ENCODE measurements at places on chromosomes 2 and 18. TPM values are rescaled to one million over a fixed set of nuclear protein-coding genes. Genes with fewer than 3 reads are reported as not detected.

GRCh38 chr18:4870177-4870773, 326.8 kb downstream of the AKAIN1 start:
- no peak for DNase-seq

GRCh38 chr2:237170020-237170419, 84.3 kb downstream of the COPS8 start:
- DNase-seq: no peak

DNA sequence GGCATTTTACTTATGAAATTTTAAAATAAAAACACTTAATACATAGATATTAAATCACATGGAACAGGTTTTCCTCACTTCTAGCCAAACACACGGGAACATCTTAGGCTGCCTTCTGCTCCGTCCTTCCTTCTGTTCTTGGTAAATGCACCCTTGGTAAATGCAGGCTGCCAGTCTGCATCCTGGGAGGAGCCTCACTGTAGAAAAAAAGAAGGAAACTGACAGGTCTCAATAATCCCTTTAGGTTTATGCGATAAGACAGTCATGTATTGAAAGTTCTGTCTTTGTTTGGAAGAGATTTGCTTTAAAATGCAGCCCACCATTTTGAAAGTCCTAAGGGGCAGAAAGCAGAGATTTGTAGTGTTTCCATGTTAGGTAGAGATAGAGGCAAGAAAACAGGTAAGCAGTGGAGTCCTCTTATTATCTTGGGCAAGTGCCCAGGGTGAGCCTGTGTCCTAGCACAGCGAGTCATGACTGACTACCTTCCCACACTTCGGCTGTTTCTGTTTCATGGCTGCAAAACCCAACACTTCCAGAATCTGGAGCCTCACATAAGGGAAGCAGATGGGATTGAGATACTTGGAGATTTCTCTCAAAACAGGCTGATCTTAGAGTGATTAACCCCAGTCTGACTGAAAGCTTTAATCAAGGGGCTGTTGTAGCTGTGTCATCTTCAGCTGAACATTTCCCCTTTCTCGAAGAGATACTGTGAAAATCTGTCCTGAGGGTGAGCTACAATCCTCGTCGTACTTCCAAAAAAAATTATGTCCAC, 131.4 kb upstream of the MAP3K20 start:
- peak; percentile 10 for DNase-seq

Gene MYO3B
- total RNA-seq: not detected

Gene GEN1
- 4.6 TPM for total RNA-seq

- DNase-seq: no peak
Observed at GRCh38 chr2:61431345-61431744, 39.5 kb downstream of the USP34 start.

Gene GPC1
- total RNA-seq: 252 TPM

Gene GALNT5
- 2.2 TPM for total RNA-seq

- DNase-seq: no peak
Observed at GRCh38 chr2:140273958-140274357, 1493.8 kb upstream of the NXPH2 start.

DNA sequence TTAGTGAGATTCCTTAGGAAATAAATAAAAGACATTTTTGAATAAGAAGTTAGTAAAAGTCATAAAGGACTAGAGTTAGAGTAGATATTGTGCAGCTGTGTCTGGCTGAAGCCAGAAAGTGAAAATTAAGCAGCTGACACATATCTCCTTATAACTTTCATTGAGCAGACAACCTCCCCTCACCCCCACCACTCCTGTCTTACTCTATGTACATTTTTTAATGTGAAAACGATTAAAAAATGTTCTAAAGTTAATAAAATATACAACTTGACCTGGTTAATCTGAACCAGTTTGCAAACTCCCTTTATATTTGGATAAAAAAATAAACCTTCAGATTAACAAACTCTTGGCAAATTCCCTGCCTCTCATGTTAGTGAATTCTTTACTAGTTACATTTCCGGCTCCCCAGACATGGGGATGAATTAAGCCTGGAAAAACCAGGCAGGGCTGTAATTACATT, 462.8 kb downstream of the MEIS1 start:
- peak; percentile 37 for DNase-seq

DNA sequence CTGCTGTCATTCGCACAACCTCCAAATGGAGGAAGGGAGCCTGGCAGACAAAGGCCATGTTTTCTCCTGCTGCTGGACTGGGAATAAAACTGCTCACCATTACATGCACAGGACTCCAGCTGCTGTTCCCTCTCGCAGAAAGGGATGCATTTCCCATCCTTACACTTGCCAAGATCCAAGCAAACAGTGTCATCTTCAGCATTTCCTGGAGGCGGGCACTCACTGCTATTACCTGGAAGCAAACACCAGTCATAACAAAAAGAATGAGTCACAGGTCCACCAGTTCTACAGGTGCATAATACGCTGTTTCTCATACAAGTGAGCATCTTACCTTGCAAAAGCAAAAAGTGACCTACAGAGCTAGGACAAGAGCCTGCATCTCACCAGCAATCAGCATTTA, 22.7 kb downstream of the IAH1 start:
- no peak for DNase-seq

- no peak for DNase-seq
Observed at GRCh38 chr2:16408331-16409005, 257.2 kb downstream of the CYRIA start.

DNA sequence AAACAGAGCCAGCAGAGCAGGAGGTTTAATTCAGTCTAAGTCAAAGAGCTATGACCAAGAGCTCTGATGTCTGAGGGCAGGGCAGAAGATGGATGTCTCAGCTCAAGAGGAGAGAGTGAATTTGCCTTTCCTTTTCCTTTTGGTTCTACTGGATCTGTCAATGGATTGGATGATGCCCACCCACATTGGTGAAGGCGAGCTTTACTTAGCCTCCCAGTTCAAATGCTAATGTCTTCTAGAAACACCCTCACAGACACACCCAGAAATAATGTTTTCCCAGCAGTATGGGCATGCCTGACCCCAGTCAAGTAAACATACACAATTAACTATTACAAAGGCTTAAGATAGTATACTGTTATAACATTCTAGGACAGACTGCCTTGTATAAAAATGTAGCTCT, 236.3 kb upstream of the NRXN1 start:
- no peak for DNase-seq

DNA sequence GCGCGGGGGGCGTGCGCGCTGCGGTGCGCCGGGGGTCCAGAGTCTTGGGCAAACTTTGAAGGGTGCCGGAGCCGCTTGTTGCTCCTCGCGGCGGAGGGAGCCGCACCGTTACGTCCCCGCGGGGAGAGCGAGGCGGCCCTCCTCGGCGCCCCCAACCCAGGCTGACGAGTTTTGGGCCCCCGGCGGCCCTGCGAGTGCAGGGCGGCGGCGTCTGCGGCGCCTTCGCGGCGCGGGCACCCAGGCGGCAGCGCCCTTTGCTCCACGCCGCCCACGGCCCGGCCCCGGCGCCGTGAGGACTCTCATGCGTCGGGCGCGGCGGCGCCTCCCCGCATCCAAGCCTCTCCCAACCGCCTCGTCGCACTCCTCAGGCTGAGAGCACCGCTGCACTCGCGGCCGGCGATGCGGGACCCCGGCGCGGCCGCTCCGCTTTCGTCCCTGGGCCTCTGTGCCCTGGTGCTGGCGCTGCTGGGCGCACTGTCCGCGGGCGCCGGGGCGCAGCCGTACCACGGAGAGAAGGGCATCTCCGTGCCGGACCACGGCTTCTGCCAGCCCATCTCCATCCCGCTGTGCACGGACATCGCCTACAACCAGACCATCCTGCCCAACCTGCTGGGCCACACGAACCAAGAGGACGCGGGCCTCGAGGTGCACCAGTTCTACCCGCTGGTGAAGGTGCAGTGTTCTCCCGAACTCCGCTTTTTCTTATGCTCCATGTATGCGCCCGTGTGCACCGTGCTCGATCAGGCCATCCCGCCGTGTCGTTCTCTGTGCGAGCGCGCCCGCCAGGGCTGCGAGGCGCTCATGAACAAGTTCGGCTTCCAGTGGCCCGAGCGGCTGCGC, 814 bp downstream of the FZD7 start:
- peak; percentile 31 for DNase-seq

GRCh38 chr2:190996338-190996946, 17.5 kb downstream of the STAT1 start:
- no peak for DNase-seq

- DNase-seq: no peak
Observed at GRCh38 chr2:211203986-211204385, 647.6 kb downstream of the CPS1 start.

Gene DCDC2C
- not detected for total RNA-seq

- DNase-seq: no peak
Observed at GRCh38 chr2:76281156-76281841, 570.6 kb upstream of the GCFC2 start.

Gene FAM124B
- total RNA-seq: not detected

Gene GATA6
- 10.9 TPM for total RNA-seq

- no peak for DNase-seq
Observed at GRCh38 chr2:153268941-153269461, 209.6 kb downstream of the RPRM start.

- DNase-seq: no peak
Observed at GRCh38 chr2:223230352-223230751, 178.4 kb downstream of the KCNE4 start.

- DNase-seq: no peak
Observed at GRCh38 chr2:177147834-177148445, 64.7 kb upstream of the HNRNPA3 start.

Gene POTEC
- not detected for total RNA-seq

DNA sequence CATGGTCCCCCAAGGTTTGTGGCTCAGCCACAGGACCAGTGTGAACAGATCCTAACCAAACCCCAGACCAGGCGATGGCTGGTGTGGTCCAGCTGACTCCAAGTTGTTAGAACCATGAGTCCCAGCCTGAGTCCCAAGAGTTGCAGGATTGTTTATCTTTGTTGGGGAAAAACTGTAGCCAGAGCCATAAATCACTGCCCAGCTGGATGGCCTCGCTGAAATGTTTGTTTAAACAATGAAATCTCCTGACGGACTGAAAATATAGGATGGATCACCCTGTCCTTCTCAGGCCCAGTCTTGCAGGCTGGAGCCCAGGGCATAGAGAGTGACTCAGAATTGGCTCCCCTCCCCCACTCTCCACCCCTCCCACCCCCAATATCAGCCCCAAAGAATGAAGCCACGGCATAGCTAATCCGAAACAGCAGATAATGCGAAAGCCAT, 36.4 kb downstream of the PKDCC start:
- peak; percentile 92 for DNase-seq

Gene DAPL1
- not detected for total RNA-seq

- DNase-seq: no peak
Observed at GRCh38 chr2:33946193-33946592, 347.1 kb upstream of the FAM98A start.
